ENCODE measurements at places on chromosomes 1 and 21. TPM values are rescaled to one million over a fixed set of nuclear protein-coding genes. Genes with fewer than 3 reads are reported as not detected.

DNA sequence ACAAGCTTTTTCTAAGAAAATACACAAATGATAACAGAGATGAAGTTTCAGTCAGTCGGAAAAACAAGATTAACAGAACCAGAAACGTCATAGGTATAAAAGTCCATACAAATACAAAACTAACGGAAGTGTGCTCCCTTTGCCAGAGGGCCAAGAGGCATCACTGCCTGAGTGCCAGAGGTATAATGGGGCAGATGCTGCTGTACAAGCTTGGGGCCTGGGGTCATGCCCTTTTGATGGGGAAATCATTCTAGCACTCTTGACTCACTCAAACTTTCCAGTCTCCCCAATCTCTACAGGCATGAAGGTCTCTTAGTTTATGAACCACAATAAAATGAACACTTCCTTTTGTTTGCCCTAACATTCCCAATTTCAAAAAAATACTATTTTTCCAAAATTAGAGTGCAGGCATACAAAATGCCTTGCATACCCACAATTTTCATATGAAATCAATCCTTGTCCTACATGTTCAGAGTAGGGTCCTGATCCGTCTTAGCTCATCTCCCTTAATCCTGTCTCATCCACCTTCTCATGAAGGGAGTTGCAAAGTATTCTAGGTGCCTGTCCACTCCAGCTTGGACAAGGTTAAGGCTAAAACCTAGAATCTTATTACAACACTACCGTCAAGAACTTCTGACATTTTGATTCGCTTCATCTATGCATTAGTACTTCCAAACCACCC lies 1.5 kb downstream of the RPL22 start:
- H3K36me3 ChIP-seq, result peaks cover 45% of the 10 kb centered on the region
- H3K27me3 ChIP-seq, result no peaks in the 10 kb centered on the region
- H3K27ac ChIP-seq, result no peak overlapping the region
- peak overlapping the region; percentile 70 for H3K4me3 ChIP-seq
- H3K4me1 ChIP-seq, result peaks cover 20% of the 10 kb centered on the region
- DNase-seq, result no peak

DNA sequence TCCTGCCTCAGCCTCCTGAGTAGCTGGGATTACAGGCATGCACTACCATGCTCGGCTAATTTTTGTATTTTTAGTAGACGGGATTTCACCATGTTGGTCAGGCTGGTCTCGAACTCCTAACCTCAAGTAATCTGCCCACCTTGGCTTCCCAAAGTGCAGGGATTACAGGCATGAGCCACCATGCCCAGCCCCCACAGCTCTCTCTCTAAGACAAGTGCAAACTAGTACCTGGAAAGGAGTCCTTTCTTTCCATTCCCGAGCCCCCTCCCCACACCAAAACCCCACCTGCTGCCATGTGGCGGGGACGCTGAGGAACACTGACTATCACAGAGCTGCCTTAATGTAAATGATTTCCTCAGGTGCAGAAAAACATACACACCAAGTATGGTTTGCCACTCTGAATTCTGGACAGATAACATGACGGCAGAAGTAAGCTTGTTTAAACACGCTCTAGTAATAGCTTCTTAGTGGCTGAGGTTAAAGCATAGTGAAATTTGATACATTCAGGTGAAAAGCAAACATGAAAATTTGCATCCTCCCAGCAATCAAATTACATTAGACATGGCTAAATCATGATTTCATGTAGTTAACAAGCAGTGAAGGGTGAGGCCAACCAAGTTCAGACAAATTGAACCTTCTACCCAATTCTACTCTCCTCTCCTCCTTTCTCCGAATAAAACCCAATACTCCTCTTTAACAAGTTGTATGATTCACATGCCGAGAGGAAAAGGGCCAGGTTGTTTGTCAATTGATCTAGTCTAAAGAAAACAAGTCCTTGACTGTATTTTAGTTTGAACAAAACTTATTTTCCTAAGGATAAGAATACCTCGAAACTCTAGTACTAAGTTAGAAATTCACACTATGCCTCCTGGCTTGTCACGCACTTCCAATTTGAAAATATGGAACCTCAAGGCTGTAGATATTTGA lies 19.8 kb downstream of the ERRFI1 start:
- peaks cover 40% of the 10 kb centered on the region for H3K4me1 ChIP-seq
- no peak overlapping the region for H3K4me3 ChIP-seq
- no peaks in the 10 kb centered on the region for H3K27me3 ChIP-seq

- H3K4me1 ChIP-seq, result no peaks in the 10 kb centered on the region
- H3K27ac ChIP-seq, result no peak overlapping the region
- H3K27me3 ChIP-seq, result no peaks in the 10 kb centered on the region
- DNase-seq, result peak; percentile 74
These were observed 262.4 kb downstream of the ST6GALNAC3 start for GRCh38 chr1:76336931-76337371.

DNA sequence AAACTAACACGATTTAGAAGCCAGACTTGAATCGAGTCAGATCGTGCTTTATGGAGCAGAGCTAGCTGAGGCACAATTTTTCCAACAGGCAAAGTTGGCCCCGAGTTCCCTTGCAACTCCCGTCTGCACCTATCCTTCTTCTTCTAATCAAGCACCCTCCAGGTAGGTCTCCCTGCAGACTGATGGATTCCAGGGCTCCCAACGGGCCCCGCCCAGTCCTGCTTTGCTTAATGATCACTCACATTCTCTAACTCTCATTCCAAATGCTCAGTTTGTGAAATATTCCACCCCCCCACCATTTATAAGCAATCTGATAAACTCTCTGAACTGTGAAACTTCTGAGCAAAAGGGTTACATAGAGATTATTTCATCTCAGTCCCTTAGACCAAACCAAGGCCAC lies 119.6 kb downstream of the SLC30A10 start:
- H3K36me3 ChIP-seq, result no peaks in the 10 kb centered on the region
- H3K27ac ChIP-seq, result no peak overlapping the region
- H3K27me3 ChIP-seq, result peaks cover 6% of the 10 kb centered on the region
- no peak for DNase-seq
- H3K4me1 ChIP-seq, result no peaks in the 10 kb centered on the region

DNA sequence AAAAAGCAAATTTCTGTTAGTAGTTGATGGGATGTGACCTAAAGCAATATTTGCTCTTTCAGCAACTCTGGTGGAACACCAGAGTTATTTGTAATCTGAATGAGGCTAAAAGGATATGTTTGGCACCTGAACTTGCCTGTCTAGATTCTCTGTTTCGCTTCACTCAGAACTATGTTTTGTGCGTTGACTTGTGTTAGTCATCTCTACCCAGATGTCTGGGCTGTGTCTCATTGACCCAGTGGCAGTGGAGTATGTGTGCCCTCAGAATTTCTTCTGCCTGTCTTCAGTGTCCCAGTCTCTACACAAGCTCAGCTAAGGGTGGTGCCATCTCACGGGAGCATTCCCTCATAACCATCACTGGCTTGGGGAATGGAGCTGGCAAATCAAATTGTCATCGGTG lies 13.9 kb downstream of the KCNK1 start:
- DNase-seq, result no peak
- no peaks in the 10 kb centered on the region for H3K4me1 ChIP-seq
- no peaks in the 10 kb centered on the region for H3K36me3 ChIP-seq
- H3K4me3 ChIP-seq, result no peak overlapping the region

GRCh38 chr1:44811234-44811633 lies 2.9 kb downstream of the BTBD19 start:
- H3K4me1 ChIP-seq, result peaks cover 70% of the 10 kb centered on the region
- no peak overlapping the region for H3K4me3 ChIP-seq
- H3K36me3 ChIP-seq, result peaks cover 6% of the 10 kb centered on the region
- DNase-seq, result peak; percentile 12

- DNase-seq, result no peak
- no peaks in the 10 kb centered on the region for H3K27me3 ChIP-seq
- H3K4me3 ChIP-seq, result no peak overlapping the region
- no peak overlapping the region for H3K27ac ChIP-seq
- no peaks in the 10 kb centered on the region for H3K36me3 ChIP-seq
- H3K4me1 ChIP-seq, result no peaks in the 10 kb centered on the region
These were observed 446.0 kb upstream of the LRRC7 start for GRCh38 chr1:69121723-69122122.

GRCh38 chr1:232074265-232074664 lies 447.7 kb downstream of the DISC1 start:
- H3K4me3 ChIP-seq, result no peak overlapping the region
- H3K27me3 ChIP-seq, result no peaks in the 10 kb centered on the region
- H3K4me1 ChIP-seq, result no peaks in the 10 kb centered on the region
- H3K27ac ChIP-seq, result no peak overlapping the region
- no peak for DNase-seq
- no peaks in the 10 kb centered on the region for H3K36me3 ChIP-seq

GRCh38 chr1:43925846-43926245 lies 7.8 kb upstream of the ARTN start:
- no peaks in the 10 kb centered on the region for H3K36me3 ChIP-seq
- no peak overlapping the region for H3K4me3 ChIP-seq
- DNase-seq, result no peak
- no peaks in the 10 kb centered on the region for H3K4me1 ChIP-seq

- H3K4me1 ChIP-seq, result peaks cover 49% of the 10 kb centered on the region
- peaks cover 15% of the 10 kb centered on the region for H3K36me3 ChIP-seq
- no peaks in the 10 kb centered on the region for H3K27me3 ChIP-seq
These were observed 1.7 kb downstream of the IKBKE start for GRCh38 chr1:206472024-206472423.

AUNIP gene
- not detected for total RNA-seq

NR5A2 gene
- total RNA-seq, result 8.1 TPM

All from upper lobe of right lung (tissue), 1 donor.